CD4-positive, alpha-beta T cell treated with Interferon alpha-2 for 1 hour (primary cell): ENCODE measurements at places on chromosomes 4 and X.
A peak's percentile ranks its signal among the peaks of the same experiment; 100 is the strongest.

DNA sequence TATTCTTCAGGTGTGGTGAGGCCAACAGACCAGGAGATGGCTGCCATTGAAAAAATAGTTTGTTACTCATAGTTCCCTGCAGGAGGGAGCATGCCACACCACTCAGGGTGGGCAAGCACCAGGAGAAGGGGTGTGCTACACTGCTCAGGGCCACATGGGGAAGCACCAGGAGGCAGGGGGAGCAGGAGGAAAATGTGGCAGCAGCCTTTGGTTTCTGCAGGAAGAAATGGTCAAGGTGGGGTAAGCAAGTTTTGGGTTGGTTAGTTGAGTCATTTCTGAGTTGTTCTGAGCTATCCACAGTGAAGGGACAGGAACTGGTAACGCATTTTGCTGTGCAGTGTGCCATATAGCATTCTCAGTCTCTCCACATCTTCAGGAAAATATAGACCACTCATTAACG is 23.8 kb downstream of the FGFBP1 start:
- DNase-seq, result no peak

GRCh38 chr4:140296335-140297220 is 76.9 kb upstream of the SCOC start:
- DNase-seq, result no peak

DNA sequence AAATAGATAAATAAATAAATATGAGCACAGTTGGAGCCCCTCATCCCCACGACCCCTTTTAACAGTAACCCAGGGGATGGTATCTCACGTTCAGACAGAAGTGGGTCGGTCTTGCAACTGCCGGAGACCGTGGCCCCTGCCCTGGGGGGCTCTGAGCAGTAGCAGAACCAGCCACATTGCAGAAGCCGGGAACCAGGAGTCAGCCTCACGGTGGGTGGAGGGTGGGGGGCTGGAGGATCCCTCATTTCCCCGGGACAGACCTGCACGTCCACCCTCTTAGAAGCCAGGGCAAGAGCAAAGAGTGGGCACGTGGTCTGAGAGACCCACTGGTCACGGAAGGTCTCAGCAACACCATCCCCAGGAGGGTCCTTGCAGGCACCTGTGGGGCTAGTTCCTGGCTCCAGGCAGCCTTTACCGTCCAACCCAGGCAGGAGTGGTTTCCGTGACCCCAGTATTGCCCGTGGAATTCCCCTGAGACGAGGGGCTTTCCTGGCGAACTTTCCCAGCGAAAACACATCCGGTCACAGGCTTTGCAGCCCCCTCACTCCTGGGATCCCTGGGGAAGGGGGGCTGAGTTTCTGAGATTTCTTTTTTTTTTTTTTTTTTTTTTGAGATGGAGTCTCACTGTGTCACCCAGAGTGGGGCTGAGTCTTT is 8.8 kb upstream of the IL3RA start:
- DNase-seq, result no peak

DNA sequence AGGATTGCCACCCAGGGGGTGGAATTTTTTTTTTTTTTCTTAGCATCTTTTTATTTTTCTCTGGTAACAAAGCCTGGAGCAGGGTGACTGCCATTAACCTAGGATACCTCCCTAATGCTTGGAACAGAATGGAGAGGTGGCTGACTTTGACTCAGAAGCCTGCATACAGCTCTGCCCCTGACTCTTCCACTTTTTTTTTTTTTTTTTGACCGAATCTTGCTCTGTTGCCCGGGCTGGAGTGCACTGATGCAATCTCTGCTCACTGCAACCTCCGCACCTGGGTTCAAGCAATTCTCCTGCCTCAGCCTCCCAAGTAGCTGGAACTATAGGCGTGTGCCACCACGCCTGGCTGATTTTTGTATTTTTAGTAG is 341 bp upstream of the SLC2A9 start:
- DNase-seq, result no peak

GRCh38 chrX:48531358-48531959 is 8.1 kb upstream of the TBC1D25 start:
- DNase-seq, result no peak

DNA sequence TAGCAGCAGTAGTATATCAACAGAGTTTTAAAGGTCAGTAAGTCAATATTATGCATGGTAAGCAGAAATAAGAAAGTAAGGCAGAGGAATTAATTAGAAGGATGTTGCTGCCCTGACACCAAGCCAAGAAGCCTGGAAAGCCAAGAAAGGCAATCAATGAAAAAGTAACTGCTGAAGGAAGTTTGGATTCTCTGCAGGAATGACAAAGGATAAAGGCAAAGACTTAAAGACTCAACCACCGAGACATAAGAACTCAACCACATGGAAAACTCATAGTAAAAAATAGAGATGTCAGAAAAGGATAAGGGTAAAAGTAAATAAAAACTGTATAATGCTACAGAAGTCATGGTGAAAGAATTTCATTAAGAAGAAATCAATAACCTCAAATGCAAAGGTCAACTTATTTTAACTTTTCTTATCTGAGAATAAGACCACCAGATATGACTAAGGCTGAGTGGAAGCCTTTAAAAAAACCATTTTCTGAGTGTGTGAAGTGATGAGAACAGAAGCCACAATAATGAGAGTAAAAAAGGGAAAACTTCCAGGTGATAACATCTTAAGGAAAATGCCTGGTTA is 55.2 kb downstream of the NEK1 start:
- no peak for DNase-seq

- no peak for DNase-seq
Observed at GRCh38 chr4:74659576-74660411, 134.5 kb downstream of the BTC start.

- DNase-seq, result no peak
Observed at GRCh38 chr4:183249854-183250253, 70.2 kb downstream of the CLDN22 start.

GRCh38 chr4:38920677-38921076 is 53.1 kb downstream of the FAM114A1 start:
- DNase-seq, result no peak

DNA sequence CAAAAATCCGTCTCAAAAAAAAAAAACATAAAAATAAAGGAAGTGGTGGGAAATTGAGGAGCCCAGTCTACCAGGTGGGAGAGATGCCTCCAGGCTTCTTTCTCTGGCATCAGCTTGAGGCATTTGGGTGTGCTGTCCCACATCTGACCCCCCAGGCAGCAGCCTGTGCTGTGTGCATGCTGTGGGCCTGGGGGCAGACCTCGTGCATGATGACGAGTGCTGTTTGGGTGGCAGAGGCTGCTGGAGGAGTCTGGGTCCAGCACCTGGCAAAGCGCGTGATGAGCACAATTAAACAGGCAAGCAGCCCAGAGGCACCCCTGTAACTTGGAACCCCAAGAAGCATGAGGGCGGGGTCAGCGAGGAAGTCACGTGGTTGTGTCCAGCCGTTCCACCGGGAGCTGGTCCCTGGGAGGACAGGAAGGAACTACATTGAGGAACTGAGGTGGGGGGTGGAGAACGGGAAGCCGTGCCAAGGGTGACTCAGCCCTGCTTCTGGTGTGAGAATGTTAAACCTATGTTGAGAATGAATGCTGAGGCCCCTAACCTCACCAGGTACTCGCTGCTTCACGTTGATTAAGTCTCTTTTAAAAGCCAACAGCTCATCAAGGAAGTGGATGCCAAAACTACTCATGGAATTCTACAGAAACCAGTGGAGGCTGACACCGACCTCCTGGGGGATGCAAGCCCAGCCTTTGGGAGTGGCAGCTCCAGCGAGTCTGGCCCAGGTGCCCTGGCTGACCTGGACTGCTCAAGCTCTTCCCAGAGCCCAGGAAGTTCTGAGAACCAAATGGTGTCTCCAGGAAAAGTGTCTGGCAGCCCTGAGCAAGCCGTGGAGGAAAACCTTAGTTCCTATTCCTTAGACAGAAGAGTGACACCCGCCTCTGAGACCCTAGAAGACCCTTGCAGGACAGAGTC is 6.1 kb downstream of the TACC3 start:
- DNase-seq, result peak; percentile 46

DNA sequence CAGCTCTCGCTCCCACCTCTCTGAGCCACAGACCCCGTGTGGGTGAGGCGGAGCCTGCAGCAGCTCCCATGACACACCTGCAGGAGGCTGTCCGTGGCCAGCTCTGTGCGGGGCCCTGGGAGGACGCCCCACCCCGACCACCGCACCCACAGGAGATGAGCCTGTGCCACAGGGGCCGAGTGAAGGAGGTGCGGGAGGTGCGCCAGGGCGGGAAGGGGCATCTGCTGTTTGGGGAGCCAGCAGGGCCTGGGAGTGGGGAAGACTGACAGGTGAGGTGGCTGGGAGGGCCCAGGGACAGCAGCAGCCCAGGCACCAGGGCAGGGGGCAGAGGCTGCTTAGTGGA is 52.0 kb downstream of the ACOX3 start:
- DNase-seq, result no peak

- DNase-seq, result no peak
Observed at GRCh38 chr4:121709766-121710405, 13.1 kb upstream of the ANXA5 start.

DNA sequence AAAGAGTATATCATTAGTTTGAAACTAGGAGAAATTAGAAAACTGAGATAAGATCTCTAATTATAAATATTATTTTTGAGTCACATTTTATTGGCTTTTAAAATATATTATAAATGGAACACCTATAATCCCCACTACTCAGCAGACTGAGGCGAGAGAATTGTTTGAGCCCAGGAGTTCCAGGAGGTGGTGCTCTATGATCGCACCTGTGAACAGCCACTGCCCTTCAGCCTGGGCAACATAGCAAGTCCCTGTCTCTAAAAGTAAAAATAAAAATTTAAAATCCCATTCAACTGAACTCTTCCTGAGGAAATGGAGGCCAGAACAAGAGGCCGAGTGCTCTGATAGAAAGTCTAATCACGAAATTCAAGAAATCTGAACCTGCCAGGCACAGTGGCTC is 6.3 kb upstream of the C4orf36 start:
- DNase-seq, result no peak

- no peak for DNase-seq
Observed at GRCh38 chr4:145153181-145153903, 27.0 kb downstream of the OTUD4 start.

GRCh38 chr4:185036019-185036418 is 17.7 kb downstream of the HELT start:
- DNase-seq, result no peak

DNA sequence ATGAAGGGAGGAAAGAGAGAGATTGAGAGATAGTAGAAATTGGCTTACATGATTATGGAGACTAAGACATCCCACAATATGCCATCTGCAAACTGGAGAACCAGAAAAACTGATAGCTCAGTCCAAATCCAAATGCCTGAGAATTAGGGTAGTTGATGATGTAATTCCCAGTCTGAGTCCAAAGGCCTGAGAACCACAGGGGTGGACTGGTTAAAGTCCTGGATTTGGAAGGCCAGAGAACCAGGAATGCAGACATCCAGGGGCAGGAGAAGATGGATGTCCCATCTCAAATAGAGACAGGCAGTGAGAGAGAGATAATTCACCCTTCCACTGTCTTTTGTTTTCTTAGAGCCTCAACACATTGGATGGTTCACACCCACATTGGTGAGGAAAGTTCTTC is 345.7 kb upstream of the SPANXN4 start:
- no peak for DNase-seq

DNA sequence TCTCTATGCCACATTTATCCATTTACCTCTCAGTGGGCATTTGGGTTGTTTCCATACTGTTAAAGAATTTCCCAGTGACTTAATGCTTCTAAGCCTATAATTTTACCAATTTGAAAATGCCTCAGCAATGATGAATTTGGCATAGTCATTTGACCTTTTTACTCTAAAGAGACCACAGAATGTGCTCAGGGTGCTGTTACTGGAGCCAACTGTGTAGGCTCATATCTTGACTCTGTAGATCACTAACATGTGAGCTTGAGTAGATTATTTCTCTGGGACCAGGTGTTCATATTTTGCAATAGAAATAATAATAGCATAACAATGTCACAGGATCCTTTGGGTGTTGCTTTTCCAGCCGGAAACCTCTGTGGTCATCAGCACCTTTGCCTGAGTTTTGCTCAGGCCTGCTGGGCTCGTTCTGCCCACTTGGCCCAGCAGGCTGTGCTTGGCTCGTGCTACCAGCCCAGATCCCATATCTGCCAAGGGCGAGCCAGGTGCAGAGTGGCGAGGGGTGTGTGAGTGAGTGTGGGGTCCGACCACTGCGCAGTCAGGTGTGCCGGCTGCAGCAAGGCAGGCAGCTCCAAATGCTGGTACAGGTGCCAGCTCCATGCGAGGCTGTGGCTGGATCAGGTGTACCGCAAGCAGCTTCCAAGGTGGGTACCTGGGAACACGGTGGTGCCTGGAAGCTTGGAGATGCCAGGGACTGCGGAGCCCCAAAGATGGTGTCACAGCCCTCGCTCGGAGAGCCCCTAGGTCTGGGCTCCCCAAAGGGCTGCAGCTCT is 70.6 kb upstream of the ANK2 start:
- no peak for DNase-seq

DNA sequence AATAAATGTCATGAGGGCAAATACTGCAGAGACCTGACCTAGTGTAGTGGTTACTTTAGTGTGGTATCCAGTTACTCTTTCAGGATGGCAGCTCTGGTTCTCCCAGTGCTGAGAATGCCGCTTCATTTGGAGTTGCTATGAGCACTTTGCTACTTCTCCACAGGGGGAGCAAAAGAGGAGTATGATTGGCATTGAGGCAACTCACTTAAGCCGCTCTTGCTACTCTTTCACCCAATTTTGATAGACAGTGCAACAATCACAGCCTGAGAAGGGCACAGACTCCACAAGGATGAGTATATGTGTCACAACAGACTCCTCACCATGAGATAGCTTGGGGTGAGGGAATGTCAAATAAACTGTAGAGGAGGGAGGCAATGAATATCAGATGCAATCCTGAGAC is 81.2 kb downstream of the NPY1R start:
- DNase-seq, result no peak
